H9 (cell line): ENCODE measurements at places on chromosomes 5 and 9. TPM values are rescaled to one million over a fixed set of nuclear protein-coding genes. Genes with fewer than 3 reads are reported as not detected.

DNA sequence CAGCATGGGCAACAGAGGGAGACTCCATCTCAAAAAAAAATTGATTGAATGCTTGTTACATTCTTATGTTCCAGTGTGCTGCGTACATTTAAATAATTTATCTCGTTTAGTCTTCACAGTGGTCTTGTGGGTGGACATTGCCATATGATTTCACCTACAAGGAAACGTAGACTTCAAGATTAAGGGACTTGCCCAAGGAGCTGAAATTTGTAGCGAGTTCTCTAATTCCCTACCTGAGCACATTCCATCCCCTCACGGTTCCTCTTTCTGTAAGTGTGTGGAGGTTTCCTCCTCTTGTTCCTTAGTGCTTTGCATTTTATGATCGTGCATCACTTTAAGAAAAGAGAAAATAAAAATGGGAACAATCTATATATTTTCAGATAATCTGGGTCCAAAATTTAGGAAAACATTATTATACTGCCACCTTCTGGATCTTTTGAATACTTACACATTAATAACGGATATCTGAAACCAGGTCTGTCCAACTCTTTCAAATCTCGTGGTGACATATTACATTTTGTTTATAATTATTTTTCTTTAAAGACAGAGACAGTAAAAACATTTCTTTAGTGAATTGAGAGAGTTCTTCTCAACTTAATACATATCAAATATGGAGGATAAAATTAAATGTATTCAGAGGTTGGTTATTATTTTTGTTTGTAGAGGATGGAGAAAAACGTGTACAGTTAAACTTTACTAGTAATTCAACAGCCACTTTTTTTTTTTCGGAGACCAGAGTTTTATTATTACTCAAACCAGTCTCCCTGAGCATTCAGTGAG is 29.9 kb upstream of the C7 start:
- DNase-seq: no peak

- DNase-seq: no peak
Measured at GRCh38 chr5:122906768-122907167, 61.4 kb downstream of the SNX24 start.

GRCh38 chr9:132230605-132231004 is 68.7 kb downstream of the NTNG2 start:
- DNase-seq: no peak

Gene ADAMTS12
- 5.2 and 6.2 TPM in 2 replicates for total RNA-seq

DNA sequence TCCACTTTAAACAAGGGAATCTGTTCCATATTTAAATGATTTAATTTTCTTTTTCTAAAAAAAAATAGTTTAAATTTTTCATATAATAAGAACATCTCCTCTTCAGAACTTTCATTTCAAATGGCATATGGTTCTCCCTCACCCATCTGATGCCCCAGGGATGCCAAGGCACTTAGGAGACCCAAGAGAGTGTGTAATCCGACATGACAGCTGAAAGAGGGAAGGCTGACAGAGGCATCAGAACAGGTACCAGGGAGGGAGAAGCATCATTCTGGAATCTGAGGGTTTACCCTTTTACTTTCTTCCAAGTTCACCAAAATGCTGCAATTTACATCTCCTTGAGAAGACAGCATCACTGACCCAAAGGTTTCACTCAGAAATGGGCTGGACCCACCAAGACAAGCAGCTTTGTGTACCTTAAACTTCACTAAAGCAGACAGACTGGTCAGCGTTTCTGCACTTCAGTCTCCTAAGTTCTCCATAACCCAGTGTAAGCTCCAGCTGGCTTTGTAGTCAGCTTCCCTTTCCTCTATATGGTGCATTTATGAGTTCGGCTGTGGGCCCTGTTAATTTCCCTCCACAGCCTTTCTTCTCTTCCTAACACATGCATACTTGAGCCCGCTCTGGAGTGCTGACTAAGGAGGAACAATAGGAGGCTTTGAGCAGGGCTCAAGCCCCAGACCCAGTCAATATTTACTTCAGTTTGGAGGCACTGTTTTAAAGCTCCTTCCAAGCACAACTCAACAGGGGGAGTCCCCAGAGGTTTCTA is 17.7 kb downstream of the EFNA5 start:
- no peak for DNase-seq

GRCh38 chr5:177509991-177510566 is 453 bp upstream of the DOK3 start:
- DNase-seq: no peak

GRCh38 chr5:132748522-132749000 is 1.3 kb downstream of the CCNI2 start:
- DNase-seq: no peak

DNA sequence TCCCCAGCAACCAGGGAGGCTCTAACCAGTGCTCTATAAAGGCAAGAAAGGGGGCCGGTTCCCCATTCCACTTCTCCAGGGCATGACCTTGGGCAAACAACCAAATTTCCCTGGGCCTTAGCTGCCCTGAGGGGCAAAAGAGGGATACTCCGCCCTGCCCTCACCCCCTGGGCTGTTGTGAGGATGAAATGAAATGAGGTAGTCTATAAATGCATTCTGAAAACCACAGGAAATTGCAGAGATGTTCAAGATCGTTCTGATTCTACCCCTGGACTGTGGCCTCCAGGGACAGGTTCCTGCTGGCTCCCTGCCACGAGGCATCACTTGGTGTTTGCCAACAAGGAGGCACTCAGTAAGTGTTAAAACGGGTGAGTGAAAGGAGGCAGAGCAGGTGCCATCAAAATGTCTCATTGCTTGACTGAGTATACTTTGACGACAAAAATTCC is 5.7 kb downstream of the RAPGEF1 start:
- DNase-seq: no peak

GRCh38 chr5:133229931-133230664 is 178.3 kb downstream of the HSPA4 start:
- no peak for DNase-seq
